ENCODE measurements at places on chromosomes 4 and X.

GRCh38 chr4:106473515-106473914 lies 104.9 kb upstream of the GIMD1 start:
- no peak for DNase-seq

DNA sequence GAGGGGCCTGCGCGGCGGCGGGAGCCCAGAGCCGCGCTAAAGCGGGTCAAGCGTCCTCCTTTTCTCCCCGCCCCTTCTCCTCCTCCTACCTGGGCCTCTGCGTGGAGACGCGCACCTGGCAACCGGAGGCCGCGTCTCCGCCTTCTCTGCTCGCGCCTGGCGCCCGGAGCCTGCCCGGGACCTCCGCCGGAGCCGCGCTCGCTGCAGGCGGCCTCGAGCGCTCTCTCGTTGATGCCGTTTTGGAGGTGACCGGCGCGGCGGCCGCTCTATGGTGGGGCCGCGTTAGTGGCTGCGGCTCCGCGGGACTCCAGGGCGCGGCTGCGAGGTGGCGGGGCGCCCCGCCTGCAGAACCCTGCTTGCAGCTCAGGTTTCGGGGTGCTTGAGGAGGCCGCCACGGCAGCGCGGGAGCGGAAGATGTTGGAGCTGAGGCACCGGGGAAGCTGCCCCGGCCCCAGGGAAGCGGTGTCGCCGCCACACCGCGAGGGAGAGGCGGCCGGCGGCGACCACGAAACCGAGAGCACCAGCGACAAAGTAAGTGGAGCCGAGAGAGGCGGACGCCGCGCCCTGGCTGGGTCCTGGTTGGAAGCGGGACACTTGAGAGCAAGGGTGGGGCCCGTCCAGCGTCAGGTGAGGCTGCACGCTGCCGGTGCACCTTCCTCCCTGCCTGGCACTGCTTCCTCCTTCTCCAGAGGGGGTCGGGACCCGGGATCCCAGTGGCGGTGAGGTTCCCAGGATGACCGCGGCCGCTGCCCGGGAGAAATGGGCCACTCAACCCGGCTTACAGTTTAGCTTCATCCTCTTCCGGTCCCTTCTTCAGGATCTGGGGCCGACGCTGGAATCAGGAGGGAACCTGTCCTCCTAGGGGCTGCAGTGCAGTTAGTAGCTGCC lies at the start of gene CDS1:
TSS of gene CDS1 (plus strand) at position 140 of the 888 bp plus-strand sequence. CDS start at position 415, 275 bp downstream.
- no peak for DNase-seq

DNA sequence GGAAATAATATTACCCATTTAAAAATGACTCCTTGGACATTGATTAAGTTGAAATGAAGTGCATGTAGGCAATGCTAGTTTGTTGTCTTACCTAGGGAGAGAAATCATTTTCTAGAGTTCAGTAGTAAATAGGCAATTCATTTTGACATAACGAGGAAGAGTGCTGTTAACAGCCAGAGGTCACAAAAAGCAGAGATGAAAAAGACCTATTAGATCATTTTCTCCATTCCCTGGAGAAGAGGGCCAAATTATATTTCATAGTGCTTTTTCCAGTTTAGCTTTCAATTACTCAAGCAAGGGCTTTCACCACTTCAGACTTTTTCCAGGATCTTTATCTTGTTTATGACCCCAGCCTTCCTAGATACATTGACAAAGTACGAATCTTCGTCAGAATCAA lies 374.3 kb upstream of the GALNT7 start:
- DNase-seq = no peak

GRCh38 chr4:38752372-38752940 lies 30.3 kb downstream of the TLR10 start:
- no peak for DNase-seq

DNA sequence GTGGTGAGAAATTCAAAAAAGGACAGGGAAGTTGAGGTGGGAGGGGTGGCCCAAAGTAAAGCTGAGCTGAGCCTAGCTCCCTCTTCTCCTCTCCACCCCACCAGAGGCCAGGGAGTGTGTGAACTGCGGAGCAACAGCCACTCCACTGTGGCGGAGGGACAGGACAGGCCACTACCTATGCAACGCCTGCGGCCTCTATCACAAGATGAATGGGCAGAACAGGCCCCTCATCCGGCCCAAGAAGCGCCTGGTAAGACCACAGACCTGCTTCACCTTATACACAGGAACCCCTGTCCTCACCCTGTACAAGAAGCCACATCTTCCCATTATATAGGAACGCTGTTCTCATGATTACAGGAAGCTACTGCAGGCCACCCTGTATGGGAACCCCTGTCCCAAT lies 5.8 kb downstream of the GATA1 start:
- DNase-seq = no peak

GRCh38 chr4:26879805-26880204 lies 19.2 kb downstream of the STIM2 start:
- DNase-seq = no peak

DNA sequence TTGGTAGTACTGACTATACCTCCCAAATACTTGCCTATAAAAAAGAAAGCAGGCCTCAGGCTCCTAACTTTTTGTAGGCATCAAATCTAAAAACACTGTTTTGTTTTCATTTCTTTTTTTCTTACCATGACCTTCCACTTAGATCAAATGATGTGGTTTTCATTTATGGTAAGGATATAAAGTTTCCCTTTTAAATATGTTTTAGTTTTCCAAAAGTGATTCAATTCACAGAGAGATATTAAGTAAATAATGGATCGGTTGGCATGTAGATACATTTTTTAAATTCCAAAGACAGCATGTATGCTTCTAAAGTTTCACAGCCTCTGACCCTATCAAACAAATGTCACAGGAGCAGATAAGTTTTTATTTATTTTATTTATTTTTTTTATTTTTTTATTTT lies 23.9 kb downstream of the EFHC2 start:
- no peak for DNase-seq

DNA sequence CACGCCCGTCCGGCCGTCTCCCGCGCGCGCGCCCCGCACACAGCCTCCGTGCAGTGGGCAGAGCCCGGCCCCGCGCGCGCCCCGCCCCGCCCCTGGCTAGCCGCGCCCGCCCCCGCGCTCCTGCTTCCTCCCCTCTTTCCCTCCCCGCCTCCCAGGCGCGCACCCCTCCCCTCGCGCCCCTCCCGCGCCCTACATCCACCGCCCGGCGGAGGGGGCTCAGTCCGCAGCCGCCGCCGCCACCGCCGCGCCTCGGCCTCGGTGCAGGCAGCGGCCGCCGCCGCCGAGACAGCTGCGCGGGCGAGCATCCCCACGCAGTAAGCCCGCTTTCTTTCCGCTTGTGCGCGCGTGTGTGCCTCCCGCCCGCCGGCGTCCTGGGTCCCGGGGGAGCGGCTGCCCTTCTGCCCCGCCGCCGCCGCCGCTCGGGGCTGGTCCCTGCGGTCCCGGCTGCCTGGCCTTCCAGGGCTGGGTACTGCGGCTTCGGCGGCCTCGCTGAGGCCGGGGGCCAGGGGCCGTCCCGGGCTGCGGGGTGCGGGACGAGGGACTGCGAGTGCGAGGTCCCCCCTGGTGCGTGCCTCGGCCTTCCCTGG lies at the start of gene FHL1:
TSS of gene FHL1 (plus strand) at position 219 of the 587 bp plus-strand sequence.
- peak; percentile 25 for DNase-seq

GRCh38 chrX:70289168-70289792 lies 447 bp downstream of the PDZD11 start:
- no peak for DNase-seq

DNA sequence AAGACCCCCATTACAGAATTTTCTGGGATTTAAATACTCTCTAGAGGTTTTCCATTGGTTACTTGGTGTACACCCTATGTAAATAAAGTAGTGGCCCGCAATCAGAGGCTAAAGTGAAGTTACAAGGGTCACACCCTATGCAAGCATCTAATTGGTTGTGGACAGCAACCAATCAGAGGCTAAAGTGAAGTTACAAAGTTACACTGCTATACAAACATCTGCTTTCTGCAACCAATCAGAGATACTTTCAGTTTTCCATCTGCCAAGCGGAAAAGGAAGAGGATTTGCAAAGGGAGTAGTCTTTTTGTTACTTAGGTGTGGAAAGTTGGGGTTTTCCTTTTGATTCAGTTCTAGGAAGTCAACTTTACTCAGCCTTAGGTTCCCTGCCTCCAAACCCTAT lies 2.0 kb upstream of the ATRX start:
- no peak for DNase-seq

DNA sequence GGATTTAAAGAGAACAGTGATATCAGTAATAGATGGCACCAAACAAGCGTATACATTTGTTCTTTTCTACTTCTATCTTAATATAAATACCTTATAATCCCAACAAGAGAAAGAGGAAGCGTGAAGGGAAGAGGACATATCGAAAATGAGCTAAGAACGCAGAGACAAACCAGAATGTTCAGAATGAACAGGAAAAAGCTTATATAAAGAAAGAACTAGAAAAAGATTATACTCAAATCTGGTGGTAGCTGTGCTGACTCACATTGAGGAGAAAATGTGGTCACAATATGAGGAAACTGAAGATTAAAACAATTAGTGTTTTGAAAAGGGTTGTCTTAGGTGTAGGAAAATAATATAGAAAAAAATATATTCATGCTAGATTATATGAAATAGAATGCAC lies 2.0 kb upstream of the GPR34 start:
- DNase-seq = no peak

DNA sequence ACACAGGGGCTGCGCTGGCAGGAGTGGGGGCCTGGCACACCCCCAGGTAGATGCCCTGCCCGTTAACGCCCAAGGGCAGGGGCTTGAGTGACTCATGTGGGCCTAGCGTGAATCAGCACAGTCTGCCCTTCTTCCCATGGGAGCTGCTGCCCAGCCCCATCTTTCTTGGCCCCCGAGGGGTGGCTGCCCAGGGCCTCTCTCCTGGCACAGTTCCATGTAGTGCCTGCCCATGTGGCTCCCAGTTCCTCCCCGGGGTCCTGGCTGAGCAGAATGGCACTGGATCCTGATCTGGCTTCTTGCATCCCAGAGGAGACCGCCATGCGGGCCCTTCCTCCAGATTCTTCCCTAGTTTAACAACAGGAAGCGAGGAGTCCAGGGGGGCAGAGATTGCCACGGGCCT lies 2.1 kb upstream of the AVPR2 start:
- DNase-seq = no peak

DNA sequence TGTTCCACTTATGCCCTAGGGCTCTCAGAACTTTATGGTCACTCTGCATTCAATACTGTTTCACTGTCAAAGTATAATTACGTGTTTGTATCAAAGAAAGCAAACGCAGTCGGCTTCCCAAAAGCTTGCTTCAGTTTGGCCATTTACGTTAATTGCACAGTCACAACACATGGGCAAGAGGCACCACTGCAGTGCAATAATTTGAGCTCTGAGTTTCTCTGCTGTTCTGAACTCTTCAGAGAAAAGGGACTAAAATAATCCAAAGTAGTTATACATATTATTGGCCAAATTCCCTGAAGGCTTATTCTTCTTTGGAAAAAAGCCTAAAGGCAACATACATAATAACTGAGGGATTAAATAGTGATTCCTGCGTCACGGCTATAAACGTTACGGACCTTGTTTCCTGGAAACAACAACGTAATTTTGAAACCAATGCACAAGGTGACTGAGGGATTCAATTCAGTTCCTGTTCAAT lies 51.3 kb downstream of the RNF150 start:
- DNase-seq = no peak

DNA sequence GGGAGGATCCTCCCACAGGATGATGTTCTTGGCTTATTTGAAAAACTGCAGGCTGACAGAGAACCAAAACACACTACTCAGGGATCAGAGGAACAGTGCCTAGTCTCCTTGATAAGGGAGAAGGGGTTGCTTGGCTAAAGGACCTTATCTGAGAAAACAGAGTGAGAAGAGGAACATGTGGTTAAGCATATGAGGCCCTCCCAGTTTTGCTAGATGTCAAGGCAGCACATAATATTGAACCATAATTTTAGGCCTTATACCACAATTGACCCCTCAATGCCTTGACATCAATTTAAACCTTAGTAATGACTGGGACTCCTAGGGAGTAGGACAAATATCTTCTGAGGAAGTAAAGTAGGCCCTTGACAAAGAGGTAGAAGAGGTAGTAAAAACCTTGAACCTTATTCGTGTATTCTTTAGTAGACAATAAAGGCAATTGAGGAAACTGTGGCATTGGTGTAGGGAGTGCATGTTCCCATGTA lies 79.3 kb downstream of the TEX13C start:
- DNase-seq = no peak

GRCh38 chrX:28351801-28352200 lies 235.4 kb upstream of the IL1RAPL1 start:
- DNase-seq = no peak

DNA sequence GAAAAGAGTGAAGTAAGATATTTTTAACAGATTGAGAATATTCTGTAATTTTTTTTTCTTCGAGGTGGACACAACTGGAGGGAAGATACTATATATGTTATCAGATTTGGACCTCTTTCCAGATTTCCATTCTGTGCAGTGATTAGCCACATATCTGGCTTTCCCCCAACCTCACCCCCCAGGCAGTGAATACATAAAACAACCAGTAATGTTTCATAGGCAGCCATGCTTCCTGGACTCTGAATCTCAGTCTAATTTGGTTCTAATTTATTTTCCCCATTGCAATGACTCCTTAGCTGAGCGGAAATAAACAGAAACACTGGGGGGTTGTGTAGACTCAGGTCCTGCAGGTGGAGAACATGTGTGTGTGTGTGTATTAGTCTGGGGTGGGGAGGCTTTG lies 226.5 kb downstream of the FBXW7 start:
- no peak for DNase-seq

DNA sequence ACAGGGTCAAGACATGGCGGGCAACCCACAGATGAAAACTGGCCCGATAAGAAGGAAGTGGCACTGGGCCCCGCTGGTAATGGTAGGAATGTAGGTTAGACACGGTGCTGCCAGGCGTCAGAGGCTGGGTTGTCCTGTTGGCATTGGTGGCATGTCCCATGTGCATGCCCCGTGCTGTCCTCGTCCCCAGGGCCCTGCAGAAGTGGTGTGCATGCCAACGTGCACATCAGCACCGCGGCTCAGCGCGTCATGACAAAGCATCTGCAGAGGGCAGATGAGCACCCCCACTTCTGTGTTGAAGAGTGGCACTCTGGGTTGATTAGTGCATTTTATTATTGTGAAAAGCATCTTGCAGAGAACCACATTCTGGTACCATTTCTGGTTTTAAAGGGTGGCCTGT lies 35.6 kb downstream of the NELFA start:
- DNase-seq = no peak

DNA sequence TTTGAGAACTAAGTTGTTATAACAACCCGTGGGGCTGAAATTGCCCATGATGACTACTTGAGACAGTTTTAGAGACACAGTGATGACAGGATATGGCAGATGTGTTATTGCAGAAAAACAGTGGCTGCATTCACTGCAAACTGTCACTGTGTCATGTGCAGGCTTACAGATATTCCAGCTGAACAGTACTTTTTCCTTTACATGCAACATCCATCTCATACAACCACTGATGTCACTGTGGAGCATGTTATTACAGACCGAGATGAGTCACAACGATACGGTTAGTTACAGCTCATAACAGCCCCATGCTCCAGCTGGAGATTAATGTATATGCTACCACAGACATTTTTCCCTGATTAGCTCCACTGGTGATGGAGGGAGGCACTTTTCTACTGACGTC lies 207.4 kb downstream of the TMA16 start:
- DNase-seq = no peak

Measured in amygdala (tissue), 56 donors.